ENCODE measurements at places on chromosomes 6 and 20. TPM values are rescaled to one million over a fixed set of nuclear protein-coding genes. Genes with fewer than 3 reads are reported as not detected.

DNA sequence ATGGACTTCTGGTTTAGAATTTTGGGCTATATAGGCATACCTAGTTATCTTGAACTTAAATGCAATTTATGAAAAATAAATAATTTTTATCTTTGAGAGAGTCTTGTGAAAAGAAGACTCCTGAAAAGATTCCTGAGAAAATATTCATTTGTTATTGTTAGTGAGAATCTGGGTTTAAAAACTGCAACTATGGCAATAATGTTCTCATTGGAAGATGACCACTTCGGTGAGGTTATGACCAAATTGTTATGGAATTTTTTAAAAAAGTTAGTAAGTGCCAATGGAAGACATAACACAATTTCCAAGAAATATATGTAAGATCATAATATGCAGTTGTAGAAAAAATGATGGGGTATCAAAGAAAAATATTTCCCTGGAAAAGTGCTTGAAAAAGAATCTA lies 46.3 kb downstream of the GRIK2 start:
- no peak overlapping the region for H3K27ac ChIP-seq
- H3K4me3 ChIP-seq: no peak overlapping the region
- H3K4me1 ChIP-seq: no peaks in the 10 kb centered on the region
- no peak for DNase-seq
- H3K27me3 ChIP-seq: no peaks in the 10 kb centered on the region

The HLA-E gene
- total RNA-seq: 400 TPM

The PPIL6 gene
- 9.1 TPM for total RNA-seq

The SLC22A1 gene
- not detected for total RNA-seq

The C6orf15 gene
- not detected for total RNA-seq

GRCh38 chr20:51341581-51341980 lies 200.9 kb downstream of the NFATC2 start:
- DNase-seq: no peak
- no peak overlapping the region for H3K4me3 ChIP-seq
- no peak overlapping the region for H3K27ac ChIP-seq
- H3K27me3 ChIP-seq: no peaks in the 10 kb centered on the region

DNA sequence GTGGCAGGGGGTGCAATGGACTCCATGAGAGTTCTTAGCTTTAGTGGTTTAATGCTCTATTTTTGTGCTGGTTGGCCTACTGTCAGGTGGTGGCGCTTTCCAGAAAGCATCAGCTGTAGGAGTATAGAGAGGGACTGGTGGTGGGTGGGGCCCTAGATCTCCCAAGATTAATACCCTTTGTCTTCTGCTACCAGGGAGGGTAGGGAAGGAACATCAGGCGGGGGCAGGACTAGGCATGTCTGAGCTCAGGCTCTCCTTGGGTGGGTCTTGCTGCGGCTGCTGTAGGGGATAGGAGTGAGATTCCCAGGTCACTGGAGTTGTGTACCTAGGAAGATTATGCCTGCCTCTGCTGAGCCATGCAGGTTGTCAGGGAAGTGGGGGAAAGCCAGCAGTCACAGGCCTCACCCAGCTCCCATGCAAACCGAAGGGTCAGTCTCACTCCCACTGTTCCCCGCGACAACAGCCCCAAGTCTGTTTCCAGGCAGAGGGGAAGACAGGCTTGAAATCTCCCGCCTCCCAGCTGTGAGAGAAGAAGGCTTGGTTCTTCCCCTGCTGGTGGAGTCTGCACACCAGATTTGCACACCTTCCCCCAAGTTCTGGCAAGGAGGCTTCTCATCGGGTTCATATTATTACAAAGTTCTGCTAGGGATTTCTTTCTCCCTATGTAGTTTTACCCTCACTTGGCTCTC lies 46.7 kb upstream of the PKIB start:
- H3K27ac ChIP-seq: no peak overlapping the region
- H3K4me1 ChIP-seq: no peaks in the 10 kb centered on the region
- no peaks in the 10 kb centered on the region for H3K36me3 ChIP-seq
- H3K4me3 ChIP-seq: no peak overlapping the region
- DNase-seq: no peak

The RBM24 gene
- total RNA-seq: 133 TPM

DNA sequence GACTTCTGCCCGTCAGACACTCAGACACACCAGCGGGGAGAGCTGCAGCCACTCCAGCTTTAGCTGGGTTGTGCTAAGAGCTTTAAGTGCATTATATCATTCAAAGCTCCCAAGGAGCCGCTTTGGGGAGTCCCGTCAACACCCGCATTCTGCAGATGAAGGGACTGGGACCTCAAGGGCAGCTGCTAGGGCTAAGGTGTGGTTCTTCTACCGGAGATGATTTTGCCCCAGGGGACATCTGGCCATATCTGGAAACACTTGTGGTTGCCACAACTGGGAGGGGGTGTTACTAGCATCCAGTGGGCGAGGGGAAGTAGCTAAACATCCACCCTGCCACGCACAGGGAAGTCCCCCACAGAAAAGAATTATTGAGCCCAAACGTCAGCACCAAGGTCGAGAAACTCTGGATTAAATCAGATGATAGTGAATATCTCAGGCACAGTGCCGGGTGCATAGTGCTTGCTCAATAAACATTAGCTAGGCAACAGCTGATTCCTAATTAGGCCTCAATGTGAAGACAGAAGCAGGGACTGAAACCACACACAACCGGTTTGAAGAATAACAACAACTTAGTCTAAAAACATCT lies 29.6 kb downstream of the PMEPA1 start:
- no peak overlapping the region for H3K27ac ChIP-seq
- H3K4me3 ChIP-seq: no peak overlapping the region
- no peaks in the 10 kb centered on the region for H3K27me3 ChIP-seq
- no peak for DNase-seq
- no peaks in the 10 kb centered on the region for H3K4me1 ChIP-seq

- no peak overlapping the region for H3K4me3 ChIP-seq
- no peak for DNase-seq
- no peaks in the 10 kb centered on the region for H3K36me3 ChIP-seq
- H3K27me3 ChIP-seq: no peaks in the 10 kb centered on the region
- no peak overlapping the region for H3K27ac ChIP-seq
These were observed 49.4 kb downstream of the PSMG4 start for GRCh38 chr6:3308106-3308505.

The TRIM31 gene
- total RNA-seq: not detected

The LY6G6F gene
- not detected for total RNA-seq
